ENCODE measurements at places on chromosomes 2 and 18.
A peak's percentile ranks its signal among the peaks of the same experiment; 100 is the strongest.

- no peak for DNase-seq
Measured at GRCh38 chr2:238123218-238123971, 15.1 kb upstream of the KLHL30 start.

- DNase-seq = no peak
Measured at GRCh38 chr2:58186501-58186900, 54.6 kb downstream of the FANCL start.

DNA sequence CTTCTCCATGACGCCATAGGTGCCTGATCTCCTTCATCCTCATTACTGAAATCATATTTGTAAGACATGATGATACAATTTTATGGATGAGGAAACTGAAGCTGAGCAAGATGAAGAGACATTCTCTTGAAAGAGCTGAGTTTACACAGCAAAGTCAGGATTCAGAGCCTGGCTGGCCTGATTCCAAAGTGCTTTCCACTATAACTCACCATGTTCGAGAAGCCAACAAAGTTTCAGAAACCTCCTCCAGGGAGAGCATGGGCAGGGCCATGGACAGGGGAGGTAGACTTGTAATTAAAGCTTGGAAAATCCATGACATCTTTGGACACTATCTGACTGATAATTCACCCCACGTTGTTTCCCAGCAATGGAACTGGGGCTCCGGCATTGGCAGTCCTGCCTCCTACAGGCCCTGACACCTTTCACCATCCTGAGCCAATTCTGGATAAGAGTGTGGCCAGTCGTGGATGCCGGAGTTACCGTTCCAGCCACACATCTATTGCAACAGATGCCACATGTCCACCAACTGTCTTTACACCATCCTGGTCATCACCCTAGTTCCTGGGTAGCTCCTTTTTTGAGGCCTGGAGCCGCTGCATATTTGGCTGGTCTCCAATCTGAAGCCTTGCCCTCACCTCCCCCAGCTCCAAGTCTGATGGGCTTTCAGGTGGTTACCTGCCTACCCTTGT, 85.0 kb upstream of the PPP1CB start:
- DNase-seq = no peak

DNA sequence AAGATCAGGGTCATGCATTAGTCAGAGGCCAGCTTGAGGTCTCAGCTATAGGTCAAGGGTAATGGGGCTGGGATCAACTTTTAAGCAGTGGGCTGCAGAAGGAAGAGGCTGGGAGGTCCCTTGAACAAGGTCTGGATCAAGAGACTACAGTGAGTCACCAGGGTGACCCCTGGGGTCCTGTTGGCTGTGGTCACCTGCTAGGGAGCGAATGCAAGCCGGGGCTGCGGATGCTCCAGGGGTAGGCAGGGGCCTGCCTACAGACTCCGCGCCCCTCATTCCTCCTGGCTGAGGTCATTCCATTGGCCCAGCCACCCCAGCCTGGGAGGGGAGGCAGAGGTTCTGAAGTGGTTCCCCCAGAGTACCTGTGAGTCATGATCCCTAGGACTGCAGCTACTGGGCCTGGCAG, 110.4 kb downstream of the CYP26B1 start:
- no peak for DNase-seq

DNA sequence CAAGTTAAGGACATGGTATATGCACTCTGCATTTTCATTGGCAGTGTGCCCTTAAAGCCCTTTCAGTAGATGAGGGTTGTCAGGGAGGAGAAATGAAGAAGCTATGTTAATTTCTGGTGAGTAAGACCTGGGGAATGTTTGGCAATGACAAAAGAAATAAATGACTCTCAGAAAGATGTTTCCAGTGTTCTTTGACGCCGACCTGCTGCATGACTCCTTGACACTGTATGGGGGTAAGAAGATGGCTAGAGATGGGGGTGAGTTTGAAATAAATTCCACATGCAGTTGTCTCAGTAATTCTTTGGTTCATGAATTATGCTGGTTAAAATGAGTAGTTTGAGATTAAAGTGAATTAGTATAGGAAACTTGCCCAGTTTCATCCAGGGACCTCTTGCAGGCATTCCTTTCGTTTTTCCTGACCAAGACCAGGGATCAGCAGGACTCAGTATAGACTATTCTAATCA, 5.9 kb downstream of the CCDC121 start:
- peak; percentile 36 for DNase-seq

GRCh38 chr18:79396431-79397246, 909 bp downstream of the NFATC1 start:
- DNase-seq = peak; percentile 43

All from RWPE1 (cell line).